Fibroblast of upper back skin (primary cell): ENCODE measurements at places on chromosomes 5 and 9.

- no peak for DNase-seq
These were observed 38.0 kb upstream of the TENT2 start for GRCh38 chr5:79573983-79574890.

DNA sequence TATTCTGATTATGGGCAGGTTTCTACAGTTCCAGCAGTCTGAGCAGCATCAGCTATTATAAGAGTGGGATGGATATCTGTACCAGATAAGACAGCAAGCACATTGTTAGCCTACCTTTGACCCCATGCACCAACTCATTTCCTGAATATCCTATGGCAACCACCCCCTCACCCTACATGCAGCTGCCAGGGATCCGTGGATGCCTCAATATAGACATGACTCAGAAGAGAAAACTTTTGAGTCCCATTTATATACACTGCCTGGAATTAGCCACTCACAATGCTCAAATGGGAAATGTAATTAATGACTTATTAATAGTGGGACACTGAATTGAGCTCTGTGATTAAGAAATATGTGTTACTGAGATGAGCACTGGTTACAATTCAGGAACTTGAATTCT, 124.4 kb downstream of the SSBP2 start:
- DNase-seq = peak; percentile 78

DNA sequence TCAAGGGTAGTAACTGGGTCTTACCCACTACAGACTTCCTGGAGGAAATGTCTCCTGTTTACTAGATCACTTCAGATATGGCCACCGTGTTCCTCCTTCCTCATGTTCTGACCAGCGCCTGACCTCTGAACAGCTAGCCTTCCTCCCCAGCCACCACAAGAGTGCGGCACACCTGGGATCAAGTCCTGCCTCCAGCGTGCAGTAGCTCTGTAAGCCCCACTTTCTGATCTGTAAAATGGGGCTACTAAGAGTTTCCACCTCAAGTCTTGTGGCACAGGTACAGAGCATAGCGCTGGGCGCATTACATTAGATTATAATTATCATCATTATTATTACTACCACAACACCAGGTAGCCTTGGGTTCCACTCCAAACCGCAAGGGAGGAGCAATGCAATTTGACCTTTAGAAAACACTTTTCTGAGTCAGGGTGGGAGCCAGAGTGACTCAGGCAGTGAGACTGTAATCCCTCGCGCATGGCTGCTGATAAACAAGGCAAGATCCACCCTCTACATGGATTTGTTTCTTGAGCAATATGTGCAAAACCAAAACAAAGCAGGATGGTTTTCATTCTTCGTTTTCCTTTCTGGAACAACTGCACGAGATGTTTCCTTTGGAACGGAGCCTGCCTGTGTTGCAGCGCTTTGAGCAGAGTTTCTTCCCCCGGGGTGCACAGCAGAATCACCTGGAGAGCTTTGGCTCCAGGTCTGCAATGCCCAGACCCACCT, 65.0 kb upstream of the ANGPTL2 start:
- peak; percentile 97 for DNase-seq

DNA sequence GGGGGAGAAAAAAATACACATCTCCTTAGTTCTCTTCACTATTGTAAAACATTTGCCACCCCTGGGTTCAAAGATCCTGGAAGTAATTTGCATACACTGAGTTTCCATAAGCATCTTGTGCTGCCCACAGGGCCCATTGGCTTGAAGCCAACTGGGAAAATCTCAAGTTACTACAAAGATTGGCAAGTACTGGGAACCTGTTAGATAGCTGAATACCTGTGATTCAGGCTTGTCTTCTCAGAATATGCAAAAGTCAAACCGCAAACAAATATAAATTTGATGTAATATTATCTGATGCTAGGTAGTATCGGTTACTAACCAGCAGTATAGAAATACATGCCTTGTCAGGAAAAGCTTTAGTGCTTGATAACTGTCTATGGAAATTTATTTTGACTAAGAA, 156.9 kb upstream of the FST start:
- no peak for DNase-seq

GRCh38 chr9:23746317-23746716, 79.7 kb downstream of the ELAVL2 start:
- no peak for DNase-seq

GRCh38 chr9:106405871-106406435, 457.0 kb upstream of the ZNF462 start:
- DNase-seq = peak; percentile 69

DNA sequence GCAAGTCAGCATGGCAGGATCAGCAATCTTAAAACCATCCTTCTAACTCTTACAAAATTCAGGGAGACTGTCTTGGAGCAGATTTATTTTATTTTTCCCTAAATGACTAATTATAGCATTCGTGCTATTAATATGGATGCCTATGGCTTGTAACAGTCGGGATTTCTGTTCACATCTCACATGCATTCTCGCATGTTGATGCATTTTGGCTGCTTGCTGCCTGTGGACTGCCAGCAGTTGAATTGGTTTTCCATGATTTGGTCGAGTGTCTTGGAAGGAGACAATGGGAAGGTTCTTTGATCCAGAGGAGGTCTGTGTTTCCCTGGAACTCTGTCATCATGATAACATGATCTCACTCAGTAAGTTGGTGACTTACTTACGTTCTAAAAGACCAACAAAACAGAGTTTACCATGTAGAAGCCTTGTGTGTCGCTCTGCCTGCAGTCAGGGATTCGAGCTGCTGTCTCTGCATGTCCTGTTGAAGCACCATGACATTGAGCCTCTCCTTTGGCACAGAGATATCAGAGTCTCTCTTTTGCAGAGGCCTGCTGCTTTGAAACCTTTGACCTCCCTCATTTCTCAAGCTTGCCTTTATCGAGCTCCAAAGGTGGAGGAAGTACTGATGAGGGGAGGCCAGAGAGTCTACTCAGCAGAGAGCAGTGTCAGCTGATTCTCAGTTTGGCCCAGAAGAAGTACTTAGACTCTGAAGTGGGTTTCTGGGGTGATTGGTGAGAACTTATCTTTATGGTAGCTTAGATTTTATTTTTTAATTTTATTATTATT, 82.4 kb downstream of the ARHGAP26 start:
- DNase-seq = peak; percentile 26
